T-cell (primary cell): ENCODE measurements at places on chromosomes 5 and 9.

GRCh38 chr9:115640887-115641286, 512.7 kb upstream of the PAPPA start:
- DNase-seq: no peak

GRCh38 chr5:169656125-169656901, 19.2 kb downstream of the DOCK2 start:
- DNase-seq: no peak

DNA sequence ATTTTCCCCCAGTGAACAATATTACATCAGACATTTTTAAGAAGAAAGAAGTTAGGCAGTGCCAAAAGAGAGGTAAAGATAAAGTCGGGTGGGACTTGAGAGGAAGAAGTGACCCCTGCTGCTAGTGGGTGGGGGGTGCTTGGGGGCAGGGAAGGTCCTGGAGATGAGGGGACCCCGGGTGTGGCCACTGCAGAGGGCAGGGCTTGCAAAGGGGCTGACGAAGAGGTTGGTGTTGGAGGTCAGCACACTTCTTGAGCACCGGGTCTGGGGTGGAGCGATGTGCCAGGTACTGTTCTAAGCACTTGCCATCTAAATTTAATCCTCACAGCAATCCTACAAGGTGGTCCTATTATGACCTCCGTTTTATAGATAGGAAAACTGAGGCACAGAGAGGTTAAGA, 62.0 kb downstream of the AMBP start:
- no peak for DNase-seq

- no peak for DNase-seq
Measured at GRCh38 chr5:93756372-93756771, 15.0 kb upstream of the POU5F2 start.

- DNase-seq: no peak
Measured at GRCh38 chr9:27400334-27400880, 103.5 kb upstream of the EQTN start.

DNA sequence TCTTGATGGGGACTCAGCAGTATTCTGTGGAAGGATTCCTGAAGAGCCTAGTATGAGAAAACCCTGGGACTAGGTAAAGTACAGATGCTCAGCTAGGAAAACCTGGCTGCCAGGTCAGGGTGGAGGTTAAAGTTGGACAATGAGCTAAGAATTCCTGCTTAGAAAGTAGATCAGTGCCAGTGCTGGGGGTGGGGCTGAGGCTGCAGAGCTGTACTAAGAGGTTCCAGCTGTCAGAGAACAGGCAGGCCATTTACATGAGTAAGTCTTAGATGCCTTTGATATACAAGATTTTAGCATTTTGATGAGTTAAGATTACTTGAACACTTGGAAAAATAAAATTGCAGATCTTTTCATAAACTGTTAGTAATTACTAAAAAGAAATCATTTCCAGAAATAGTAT, 332.3 kb upstream of the NUDT12 start:
- DNase-seq: no peak
